ENCODE measurements at places on chromosomes 12 and 14. TPM values are rescaled to one million over a fixed set of nuclear protein-coding genes. Genes with fewer than 3 reads are reported as not detected.

CCDC175 gene
- not detected for total RNA-seq

SLC17A8 gene
- not detected for total RNA-seq

VWF gene
- total RNA-seq: 1,726 TPM

CLEC6A gene
- not detected for total RNA-seq

PHC1 gene
- 18.1 TPM for total RNA-seq
